ENCODE measurements at places on chromosomes 7 and 10. TPM values are rescaled to one million over a fixed set of nuclear protein-coding genes. Genes with fewer than 3 reads are reported as not detected.

GRCh38 chr10:102540023-102540422 lies 36.3 kb downstream of the SUFU start:
- H3K27me3 ChIP-seq: no peaks in the 10 kb centered on the region
- no peak overlapping the region for H3K27ac ChIP-seq
- no peaks in the 10 kb centered on the region for H3K36me3 ChIP-seq
- peaks cover 3% of the 10 kb centered on the region for H3K4me1 ChIP-seq
- no peak for DNase-seq
- H3K4me3 ChIP-seq: no peak overlapping the region

DNA sequence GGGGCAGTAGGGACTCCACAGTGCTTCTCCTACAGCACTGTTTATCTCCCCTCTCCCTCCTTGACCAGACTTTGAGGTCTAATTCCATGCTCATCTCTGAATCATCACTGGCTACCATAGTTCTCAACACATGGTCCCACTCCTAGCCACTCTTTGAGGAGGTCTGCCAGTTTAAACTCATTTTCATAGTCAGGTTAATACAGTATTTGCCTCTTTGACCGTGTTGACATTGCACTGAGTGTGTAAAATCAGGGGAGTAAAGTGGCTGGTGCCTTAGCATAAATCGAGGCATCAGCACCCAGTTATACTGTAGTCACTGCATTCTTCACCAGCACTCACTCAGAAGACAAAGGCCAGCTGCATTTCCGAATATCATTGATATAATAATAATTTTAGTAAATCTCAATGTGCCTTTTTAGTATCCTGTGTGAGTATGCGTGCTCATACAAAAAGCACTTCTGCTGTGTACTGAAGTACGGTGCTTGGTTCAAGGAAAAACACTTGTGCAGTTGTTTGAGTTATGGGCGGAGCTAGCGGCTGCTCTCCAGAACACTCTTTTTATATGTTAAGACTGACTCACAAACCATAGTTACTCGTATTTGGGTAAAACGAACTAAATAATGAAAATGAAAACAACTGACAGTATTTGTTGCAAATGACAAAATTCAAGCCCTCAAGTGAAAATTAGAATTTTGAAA lies 89.7 kb downstream of the GALNT11 start:
- no peak overlapping the region for H3K4me3 ChIP-seq
- H3K4me1 ChIP-seq: no peaks in the 10 kb centered on the region
- peaks cover 13% of the 10 kb centered on the region for H3K36me3 ChIP-seq
- no peaks in the 10 kb centered on the region for H3K27me3 ChIP-seq
- no peak for DNase-seq
- H3K27ac ChIP-seq: no peak overlapping the region

Gene ADCYAP1R1
- total RNA-seq: not detected

DNA sequence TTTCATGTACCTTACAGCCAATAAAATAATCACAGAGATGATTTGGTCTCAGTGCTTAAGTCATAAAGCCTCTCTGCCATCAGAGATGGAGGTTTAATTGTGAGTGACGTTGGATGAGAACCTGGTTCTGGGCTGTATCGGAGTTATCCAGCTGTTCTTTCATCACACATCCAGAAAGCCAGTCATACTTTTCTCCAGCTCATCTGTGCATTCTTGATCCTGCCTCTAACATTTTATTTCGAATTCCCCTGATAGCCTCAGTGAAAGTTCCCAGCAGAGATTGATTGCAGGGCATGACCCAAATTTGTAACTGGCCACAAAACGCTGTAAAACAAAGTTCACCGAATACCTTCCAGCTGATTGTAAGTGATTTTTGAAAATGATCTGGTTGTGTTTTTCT lies 212.6 kb upstream of the HABP2 start:
- H3K4me1 ChIP-seq: no peaks in the 10 kb centered on the region
- DNase-seq: no peak
- H3K27me3 ChIP-seq: no peaks in the 10 kb centered on the region
- no peak overlapping the region for H3K4me3 ChIP-seq
- no peak overlapping the region for H3K27ac ChIP-seq

GRCh38 chr10:101784558-101784957 lies 1.3 kb upstream of the NPM3 start:
- H3K4me1 ChIP-seq: peaks cover 30% of the 10 kb centered on the region
- no peaks in the 10 kb centered on the region for H3K27me3 ChIP-seq
- H3K36me3 ChIP-seq: peaks cover 51% of the 10 kb centered on the region
- no peak for DNase-seq

- no peaks in the 10 kb centered on the region for H3K27me3 ChIP-seq
- H3K27ac ChIP-seq: no peak overlapping the region
- H3K36me3 ChIP-seq: no peaks in the 10 kb centered on the region
- no peak for DNase-seq
- peak overlapping the region; percentile 15 for H3K4me3 ChIP-seq
- H3K4me1 ChIP-seq: peaks cover 9% of the 10 kb centered on the region
Observed at GRCh38 chr7:20064974-20065862, 152.0 kb downstream of the MACC1 start.

Gene NOC3L
- 24.8 TPM for total RNA-seq

GRCh38 chr7:158958618-158959017 lies 102.3 kb downstream of the DYNC2I1 start:
- H3K36me3 ChIP-seq: no peaks in the 10 kb centered on the region
- H3K27me3 ChIP-seq: no peaks in the 10 kb centered on the region
- no peak for DNase-seq

Gene CLRN3
- total RNA-seq: not detected

Gene TRPV6
- not detected for total RNA-seq

Gene PRRT4
- 0.82 TPM for total RNA-seq

Gene CYP3A7
- total RNA-seq: not detected

Gene MAPK8
- total RNA-seq: 70.1 TPM

Gene NPTX2
- not detected for total RNA-seq

DNA sequence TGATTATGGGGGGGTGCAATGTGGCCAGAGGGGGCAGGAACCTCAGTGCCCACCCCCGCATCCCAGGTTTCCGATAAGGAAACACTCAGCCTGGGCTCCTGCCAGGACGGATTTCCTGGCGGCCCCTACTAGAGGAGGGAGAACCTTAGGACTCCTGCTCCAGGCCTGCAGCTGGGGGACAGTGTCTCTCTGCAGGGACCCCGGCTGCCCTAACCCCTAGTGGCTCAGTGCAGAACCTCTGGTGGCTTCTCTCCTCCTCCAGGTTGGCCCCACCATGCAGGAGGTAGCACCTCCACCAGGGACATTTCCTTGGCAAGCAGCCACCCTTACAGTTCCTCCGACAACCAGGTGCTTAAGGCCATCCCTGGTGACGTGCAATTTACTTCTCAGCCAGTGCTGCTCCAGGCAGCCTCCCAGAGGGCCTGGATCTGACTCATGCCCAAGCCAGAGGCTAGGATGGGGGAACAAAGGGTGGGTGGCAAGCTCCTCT lies 31.9 kb downstream of the SH2B2 start:
- H3K36me3 ChIP-seq: no peaks in the 10 kb centered on the region
- H3K27ac ChIP-seq: no peak overlapping the region
- H3K4me3 ChIP-seq: no peak overlapping the region
- no peak for DNase-seq
- H3K4me1 ChIP-seq: no peaks in the 10 kb centered on the region

Gene PDE6C
- total RNA-seq: not detected

GRCh38 chr7:41104631-41105030 lies 598.3 kb downstream of the INHBA start:
- H3K27ac ChIP-seq: no peak overlapping the region
- no peak for DNase-seq
- H3K4me1 ChIP-seq: no peaks in the 10 kb centered on the region
- no peaks in the 10 kb centered on the region for H3K36me3 ChIP-seq

DNA sequence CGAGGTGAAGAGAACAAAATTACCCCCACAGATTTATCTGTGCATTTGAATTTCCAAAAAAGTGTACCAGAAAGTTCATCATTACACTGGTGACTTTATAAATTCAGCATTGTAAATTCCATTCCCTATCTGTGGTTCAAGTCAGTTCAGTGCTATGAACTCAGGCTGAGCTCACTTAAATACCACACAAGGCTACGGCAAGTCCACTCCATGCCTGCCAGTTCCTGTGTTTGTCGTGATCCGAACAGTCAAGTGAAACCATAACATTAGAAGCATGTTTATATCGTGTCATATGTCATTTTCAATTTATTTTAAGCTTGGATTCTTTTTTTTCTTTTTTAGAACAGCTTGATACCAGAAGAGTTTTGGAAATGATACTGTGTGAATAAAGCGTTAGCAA lies 14.8 kb downstream of the MBL2 start:
- H3K27me3 ChIP-seq: no peaks in the 10 kb centered on the region
- no peak overlapping the region for H3K27ac ChIP-seq
- H3K36me3 ChIP-seq: no peaks in the 10 kb centered on the region
- DNase-seq: no peak
- no peaks in the 10 kb centered on the region for H3K4me1 ChIP-seq

Gene GNAT3
- total RNA-seq: not detected

Gene TLX1
- not detected for total RNA-seq

All from naive thymus-derived CD8-positive, alpha-beta T cell (primary cell).